ENCODE measurements at places on chromosomes 16 and 17.

- peak; percentile 40 for DNase-seq
Measured at GRCh38 chr16:89602273-89602951, 11.0 kb upstream of the DPEP1 start.

DNA sequence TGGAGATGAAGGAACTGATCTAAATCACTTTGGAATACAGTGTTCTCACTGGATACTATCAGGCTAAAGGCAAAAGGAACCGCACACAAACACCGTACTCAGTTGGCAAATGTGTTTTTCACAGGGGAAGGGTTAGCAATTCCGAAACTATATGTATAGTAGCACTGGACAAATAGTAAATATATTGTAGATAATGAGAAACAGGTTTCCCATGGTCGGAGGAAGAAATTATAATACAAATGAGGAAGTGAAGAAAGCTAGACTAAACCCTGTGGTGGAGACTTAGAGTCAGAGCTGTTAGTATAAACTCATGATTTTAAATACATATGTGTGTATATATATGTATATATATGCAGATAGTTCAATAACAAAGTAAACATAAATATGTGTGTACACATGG is 414.1 kb upstream of the SALL1 start:
- no peak for DNase-seq

- DNase-seq = no peak
Measured at GRCh38 chr17:63635787-63636186, 13.6 kb downstream of the MAP3K3 start.

GRCh38 chr17:57453841-57454425 is 197.6 kb downstream of the MSI2 start:
- DNase-seq = no peak

- no peak for DNase-seq
Measured at GRCh38 chr16:53898993-53899392, 195.0 kb downstream of the FTO start.

DNA sequence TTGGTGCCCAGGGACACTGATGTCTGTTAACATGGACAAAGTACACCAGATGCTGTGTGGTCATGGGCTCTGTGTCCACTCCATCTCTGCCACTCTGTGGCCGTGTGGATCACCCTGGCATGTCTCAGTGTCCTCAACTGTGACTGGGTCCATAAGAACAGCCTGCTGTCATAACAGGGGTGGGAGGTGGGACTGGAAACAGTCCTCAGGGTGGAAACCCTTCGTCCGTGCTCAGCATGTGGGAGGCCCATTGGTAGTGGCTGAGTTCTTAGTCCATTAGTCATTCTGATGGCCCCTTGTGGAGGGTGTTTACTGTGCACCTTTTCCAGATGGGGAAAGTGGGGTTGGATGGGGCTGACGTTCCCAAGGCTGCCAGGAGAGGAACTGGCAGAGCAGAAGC is 12.8 kb downstream of the FLYWCH2 start:
- no peak for DNase-seq

DNA sequence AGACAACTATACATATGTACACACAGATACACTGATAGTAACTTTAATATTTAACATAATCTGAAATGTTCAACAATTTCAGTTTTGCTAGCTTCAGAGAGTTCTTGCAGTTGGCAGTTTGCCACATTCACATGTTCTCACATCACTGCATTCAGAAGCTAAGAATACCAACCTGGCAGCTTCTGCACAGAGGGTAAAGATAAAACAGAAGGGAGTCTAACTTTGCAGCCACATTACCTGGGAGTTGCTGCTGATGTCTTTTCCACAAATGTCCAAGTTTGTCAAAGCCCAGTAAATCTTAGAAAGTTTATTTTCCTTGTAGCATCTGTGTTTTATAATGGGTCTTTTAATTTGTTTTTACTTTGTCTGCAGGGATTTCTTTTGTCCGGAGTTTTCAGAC is 332.0 kb downstream of the BCAS3 start:
- DNase-seq = no peak

- no peak for DNase-seq
Measured at GRCh38 chr17:81097134-81097942, 62.4 kb downstream of the BAIAP2 start.

DNA sequence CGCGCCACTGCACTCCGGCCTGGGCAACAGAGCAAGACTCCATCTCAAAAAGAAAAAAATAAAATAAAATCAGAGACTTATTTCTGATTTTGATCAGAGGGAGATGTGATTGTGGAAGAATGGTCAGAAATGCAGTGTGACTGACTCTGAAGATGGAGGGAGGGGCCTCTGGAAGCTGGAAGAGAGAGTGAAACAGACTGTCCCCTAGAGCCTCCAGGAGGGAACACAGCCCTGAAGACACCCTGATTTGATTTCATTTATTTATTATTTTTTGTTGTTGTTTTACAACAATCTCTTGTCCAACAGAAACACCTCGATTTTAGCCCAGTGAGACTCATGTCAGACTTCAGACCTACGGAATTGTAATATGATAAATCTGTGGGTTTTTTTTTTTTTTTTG is 26.1 kb downstream of the BCL7C start:
- DNase-seq = no peak

- no peak for DNase-seq
Measured at GRCh38 chr17:5511401-5512225, 25.2 kb downstream of the MIS12 start.

DNA sequence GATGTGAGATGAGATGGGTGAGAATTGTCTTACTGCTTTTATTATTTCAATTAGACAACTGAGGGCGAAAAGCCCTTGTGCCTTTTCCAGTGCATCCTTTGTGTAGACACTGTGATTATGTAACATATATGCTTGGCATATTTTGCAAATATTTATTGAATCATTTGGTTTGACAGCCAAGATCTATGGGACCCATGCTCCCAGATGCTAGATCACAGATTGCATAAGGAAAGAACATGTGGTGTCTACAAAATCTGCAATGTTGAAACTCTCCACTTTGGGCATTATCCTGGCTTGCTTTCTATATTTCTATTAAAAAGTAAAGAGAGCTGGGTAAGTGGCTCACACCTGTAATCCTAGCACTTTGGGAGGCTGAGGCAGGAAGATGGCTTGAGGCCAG is 4.8 kb upstream of the COG1 start:
- DNase-seq = no peak

- no peak for DNase-seq
Measured at GRCh38 chr17:49357516-49357915, 4.5 kb downstream of the ZNF652 start.

DNA sequence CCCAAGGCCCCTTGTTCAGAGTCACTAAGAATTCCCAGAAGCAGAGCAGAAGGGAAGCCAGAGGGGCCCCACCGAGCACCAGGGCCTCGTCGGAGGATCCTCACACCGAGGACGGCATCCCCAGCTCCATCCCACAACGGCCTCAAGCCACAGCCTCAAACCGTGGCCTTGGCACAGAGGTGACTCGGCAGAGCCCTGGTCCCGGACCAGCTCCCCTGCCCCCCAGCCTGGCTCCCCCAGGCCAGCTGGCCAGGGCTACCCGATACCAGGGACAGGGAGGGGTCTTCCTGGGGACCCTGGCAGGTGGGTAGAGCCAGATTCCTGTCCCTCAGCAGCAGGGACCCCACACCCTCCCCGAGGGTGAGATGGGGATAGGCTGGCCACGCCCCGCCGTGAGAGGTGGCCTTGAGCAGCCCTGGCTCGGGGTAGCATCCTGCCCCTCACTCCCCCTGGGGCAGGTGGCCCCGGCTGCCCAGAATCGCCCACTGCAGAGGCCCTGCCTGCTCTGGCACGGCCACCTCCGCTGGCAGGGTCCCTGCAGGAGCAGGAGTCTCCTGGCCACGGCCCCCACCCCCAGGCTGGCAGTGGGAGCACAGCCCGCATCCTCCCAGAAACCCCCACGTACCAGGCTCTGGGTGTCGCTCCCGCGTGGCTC is 5.6 kb upstream of the PVALEF start:
- no peak for DNase-seq

- DNase-seq = no peak
Measured at GRCh38 chr16:31248344-31248743, 11.4 kb upstream of the ITGAM start.

- DNase-seq = no peak
Measured at GRCh38 chr17:63629627-63630026, 7.4 kb downstream of the MAP3K3 start.

DNA sequence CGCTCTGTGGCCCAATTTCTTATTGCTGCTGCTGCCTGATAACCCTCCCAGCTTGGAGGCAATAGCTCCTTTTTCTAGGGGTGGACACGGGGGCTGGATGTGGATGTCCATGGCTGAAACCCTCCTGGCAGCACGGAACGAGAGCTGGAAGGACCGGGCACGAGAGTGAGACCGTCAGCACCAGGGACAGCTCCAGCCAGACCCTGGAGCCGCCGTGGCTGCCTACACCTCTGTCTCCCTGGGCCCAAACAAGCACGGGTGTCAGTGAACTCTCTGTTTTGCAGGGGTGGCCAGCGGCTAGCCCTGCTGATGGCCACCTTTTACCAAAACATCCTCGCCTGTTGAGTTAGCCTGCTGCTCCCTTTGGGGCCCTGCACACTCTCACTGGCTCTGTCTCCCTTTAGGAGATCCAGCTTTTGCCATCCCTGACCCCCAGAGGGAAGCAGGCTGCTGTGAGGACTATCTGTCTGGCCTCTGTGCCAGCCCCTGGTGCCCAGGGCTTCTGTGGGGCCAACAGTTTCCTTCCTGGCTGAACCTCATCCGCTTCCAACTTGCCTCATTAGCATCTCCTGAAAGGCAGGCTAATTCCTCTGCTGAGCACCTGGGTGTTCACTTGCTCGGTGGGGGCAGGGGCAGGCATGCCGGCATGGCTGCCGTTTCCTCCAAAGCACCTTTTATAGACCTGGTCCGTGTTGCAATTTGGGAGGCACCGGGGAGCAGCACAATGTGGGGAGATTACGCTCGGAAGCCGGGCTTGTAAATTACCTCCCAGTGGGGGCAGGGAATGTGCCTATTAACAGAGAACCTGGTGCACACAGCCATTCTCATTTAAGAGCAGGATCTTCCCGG is 118.1 kb downstream of the ENGASE start:
- DNase-seq = no peak

- DNase-seq = no peak
Measured at GRCh38 chr16:73166947-73167550, 119.1 kb upstream of the ZFHX3 start.

GRCh38 chr17:6831661-6832263 is at the start of gene TEKT1:
TSS of gene TEKT1 (minus strand) at chr17:6831729. CDS start at chr17:6830376, 1,353 bp downstream.
- DNase-seq = peak; percentile 50

- DNase-seq = no peak
Measured at GRCh38 chr17:64213995-64214811, 48.9 kb downstream of the TEX2 start.

- no peak for DNase-seq
Measured at GRCh38 chr16:84194470-84195200, 3.7 kb downstream of the ADAD2 start.

DNA sequence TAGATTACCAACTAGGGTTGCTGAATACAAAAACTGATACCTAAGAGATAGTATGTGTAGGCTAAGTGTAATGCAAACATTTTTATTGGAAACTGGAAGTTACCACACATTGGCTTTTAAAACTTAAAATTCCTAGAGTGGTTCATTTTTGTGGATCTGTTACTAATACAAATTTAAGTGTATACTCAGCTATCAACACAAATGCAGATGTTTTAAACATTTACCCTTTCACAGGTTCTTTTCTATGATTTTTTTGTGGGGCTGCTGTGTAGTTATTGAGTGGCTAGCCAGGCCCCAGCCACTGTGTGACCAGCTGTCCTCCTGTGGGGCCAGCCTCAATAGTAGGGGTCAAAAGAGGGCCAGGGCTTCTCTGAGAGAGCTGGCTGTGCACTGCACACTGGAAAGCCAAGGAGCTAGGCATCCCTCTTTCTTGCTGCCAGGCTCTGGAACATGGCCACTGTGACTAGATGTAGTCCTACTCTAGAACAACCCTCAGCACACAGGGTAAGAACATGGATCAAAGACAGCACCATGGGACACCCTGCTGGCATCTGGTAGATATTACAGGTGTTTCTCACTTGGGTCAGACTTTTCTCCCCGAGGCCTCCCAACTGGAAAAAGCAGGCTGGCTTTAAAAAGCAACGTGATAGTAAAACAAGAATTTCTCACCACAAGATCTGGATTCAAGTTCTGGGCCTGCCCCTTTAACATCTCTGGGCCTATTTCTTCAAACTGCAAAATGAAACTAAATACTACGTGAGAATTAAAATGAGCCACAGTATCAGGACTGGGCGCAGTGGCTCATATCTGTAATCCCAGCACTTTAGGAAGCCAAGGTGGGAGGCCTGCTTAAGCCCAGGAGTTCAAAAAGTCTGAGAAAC is 7.3 kb upstream of the VEZF1 start:
- DNase-seq = peak; percentile 51

DNA sequence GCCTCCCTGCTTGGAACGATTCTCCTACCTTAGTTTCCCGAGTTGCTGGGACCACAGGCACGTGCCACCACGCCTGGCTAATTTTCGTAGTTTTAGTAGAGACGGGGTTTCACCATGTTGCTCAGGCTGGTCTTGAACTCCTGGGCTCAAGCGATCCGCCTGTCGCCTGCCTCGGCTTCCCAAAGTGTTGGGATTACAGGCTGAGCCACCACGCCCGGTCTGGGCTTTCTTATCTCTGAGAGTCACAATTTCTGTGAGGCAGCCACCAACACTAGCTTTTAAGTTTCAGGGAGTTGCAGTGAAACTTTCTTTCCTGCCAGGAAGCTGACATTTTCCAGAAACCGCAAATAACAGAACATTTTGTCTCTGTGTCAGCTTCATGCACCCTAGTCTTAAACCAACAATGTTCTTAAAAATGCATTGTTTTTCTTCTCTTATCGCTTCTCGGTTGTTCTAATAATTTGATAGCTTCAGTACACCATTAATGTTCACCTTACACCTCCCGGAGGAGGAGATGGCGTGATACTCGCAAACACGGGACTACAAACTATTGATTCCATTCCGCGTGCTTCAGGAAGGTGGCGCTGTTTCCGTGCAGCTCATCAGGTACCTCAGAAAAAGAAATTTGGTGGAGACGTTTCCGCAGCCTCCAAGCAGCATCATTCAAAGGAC is 7.4 kb upstream of the DHRS7B start:
- peak; percentile 57 for DNase-seq

- no peak for DNase-seq
Measured at GRCh38 chr17:9763643-9764042, 27.7 kb downstream of the DHRS7C start.

- DNase-seq = no peak
Measured at GRCh38 chr17:40551879-40552768, 13.1 kb downstream of the CCR7 start.

- DNase-seq = no peak
Measured at GRCh38 chr16:65875381-65876055, 491.0 kb upstream of the CDH5 start.

DNA sequence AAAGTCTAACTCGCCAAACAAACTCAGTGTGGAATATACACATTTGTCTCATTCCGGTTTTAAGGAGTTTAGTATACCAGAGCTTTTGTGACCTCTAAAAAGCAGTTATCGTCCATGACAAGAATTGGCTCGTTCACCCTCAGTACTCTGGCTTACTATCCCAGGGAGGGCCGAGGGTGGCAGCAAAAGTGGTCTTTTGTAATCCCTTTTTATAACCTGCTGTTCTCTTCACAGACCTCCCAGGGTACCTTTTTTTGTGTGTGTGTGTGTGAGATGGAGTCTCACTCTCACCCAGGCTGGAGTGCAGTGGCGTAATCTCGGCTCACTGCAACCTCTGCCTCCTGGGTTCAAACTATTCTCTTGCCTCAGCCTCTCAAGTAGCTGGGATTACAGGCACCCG is 8.9 kb downstream of the NMT1 start:
- DNase-seq = no peak

Measured in stimulated activated CD4-positive, alpha-beta T cell treated with anti-CD3 and anti-CD28 coated beads, Interleukin-15, amount 100 ng/mL, for 48 hours (primary cell).